Hepatic stellate cell (primary cell): ENCODE measurements at places on chromosomes 11 and 22.

DNA sequence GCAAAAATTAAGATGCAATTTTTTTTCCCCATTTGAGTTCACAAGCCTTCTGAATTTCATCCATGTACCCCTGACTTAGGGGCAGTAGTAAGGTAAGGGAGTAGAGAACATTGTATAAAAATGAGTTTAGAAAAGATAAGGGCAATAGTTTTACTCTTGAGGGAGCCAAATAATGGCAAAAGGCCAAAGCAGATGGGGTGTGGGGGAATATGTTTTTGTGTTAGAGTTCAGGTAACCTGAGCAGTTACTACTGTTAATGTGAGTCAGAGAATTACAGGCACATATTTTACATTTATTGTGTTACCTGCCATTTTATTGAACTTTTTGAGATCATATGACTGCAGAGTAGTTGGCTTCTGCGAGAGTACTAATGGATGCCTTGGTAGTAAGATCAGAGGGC is 3.1 kb downstream of the EED start:
- no peak for DNase-seq

- no peak for DNase-seq
Measured at GRCh38 chr11:64304032-64304315, 1.4 kb upstream of the ESRRA start.

- DNase-seq: no peak
Measured at GRCh38 chr22:47841156-47841555, 1078.7 kb downstream of the TBC1D22A start.

- DNase-seq: peak; percentile 17
Measured at GRCh38 chr11:33475993-33476392, 218.8 kb downstream of the HIPK3 start.

DNA sequence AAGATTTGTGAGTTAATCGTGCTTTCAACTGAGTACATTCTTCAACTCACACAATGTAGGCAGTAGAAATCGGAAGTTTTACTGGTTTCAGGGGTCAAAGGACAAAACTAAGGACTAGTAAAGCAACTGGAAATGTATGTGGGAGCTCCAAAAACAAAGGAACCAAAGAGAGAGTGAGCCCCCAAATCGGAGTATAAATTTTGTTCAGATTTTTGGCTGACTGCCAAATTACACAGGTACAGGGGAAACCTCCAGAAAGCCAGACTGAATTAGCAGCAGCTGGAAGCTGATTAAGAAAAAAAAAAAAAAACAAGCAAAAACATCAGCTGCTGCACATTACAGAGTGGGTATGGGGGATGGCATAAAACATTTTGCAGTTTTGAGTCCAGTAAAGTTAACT is 75.2 kb upstream of the GNAZ start:
- no peak for DNase-seq

DNA sequence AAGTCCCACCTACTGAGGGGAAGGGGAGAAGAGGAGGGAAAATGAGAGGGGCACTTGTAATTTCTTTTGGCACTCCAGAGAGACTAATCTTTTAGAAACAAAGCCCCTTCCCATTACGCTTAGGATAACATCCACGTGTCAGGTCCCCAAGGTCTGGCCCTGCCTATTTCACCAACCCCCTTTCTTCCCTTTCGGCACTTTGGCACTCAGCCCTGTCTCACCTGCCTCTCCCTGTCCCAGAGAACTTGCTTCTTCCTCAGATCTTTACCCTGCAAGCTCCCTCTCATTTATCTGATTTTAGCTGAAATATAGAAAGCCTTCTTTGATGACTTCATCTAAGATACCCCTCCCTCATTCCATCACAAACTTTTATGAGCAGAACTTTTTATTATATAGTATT is 55.5 kb downstream of the RASSF10 start:
- DNase-seq: no peak

GRCh38 chr11:130101661-130102060 is 32.0 kb downstream of the APLP2 start:
- no peak for DNase-seq

- DNase-seq: no peak
Measured at GRCh38 chr11:57463671-57464538, 3.6 kb downstream of the RTN4RL2 start.

DNA sequence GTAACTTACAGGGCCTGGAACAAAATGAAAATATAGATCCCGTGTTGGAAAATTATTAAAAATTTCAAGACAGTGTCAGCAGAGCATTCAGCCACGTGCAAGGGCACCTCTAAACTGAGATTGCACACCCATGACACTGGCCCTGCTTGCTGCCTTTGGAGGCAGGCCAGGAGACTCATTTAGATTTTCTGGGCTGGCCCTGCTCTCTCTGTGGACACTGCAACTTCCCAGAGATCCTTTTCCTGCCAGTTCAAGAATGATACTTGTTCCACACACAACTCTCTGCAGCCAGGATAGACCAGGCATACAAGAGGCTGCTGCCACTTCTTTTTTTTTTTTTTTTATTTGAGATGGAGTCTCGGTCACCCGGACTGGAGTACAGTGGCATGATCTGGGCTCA is 56.7 kb upstream of the PTPRJ start:
- no peak for DNase-seq

- no peak for DNase-seq
Measured at GRCh38 chr11:11501546-11502262, 120.1 kb downstream of the GALNT18 start.

- no peak for DNase-seq
Measured at GRCh38 chr11:26243426-26243825, 88.5 kb upstream of the ANO3 start.

GRCh38 chr11:58807343-58807742 is 37.2 kb downstream of the GLYATL2 start:
- no peak for DNase-seq

GRCh38 chr11:35388061-35388460 is 31.3 kb downstream of the SLC1A2 start:
- no peak for DNase-seq

- DNase-seq: no peak
Measured at GRCh38 chr11:3050386-3051195, 6.6 kb downstream of the CARS1 start.

DNA sequence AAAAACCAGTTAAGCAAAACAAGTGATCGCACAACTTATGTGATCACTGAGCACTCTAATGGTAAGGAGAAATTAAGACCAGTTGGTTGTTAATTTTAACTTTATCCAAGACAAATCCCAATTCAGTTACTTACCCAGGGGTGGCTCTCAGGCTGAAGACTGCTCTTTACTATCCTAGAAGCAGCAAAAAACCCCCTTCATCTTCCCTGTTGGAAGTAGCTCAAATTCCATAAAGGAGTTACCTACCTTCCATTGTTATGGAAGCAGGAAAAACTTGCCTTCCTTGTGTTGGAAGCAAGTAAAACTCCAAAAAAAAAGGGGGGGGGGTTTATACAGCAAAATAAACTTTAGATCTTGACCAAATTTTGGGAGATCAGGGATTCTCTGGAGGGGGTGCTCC is 5.2 kb upstream of the MRPL16 start:
- DNase-seq: no peak

- no peak for DNase-seq
Measured at GRCh38 chr11:115198321-115198741, 305.9 kb downstream of the CADM1 start.

GRCh38 chr11:18012122-18012905 is 533 bp downstream of the SERGEF start:
- peak; percentile 17 for DNase-seq

DNA sequence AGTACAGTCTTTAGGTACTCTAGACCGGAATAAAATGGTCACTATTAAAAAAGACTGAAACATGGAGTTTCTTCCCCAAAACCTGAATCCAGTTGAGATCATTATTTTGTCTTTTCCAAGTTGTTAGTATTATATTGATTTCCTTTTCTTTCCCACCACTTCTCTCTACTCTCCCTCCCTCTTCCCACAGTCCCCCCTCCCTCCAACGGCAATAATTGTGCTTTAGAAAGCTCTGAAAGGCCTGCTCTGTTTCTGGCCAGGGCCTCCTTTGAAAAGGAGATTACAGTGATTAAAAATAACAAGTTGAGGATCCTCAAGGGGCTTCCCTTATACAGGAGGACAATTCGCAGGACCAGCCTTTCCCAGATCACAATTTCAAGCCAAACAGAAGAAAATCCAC is 3.5 kb downstream of the SPON1 start:
- DNase-seq: no peak

DNA sequence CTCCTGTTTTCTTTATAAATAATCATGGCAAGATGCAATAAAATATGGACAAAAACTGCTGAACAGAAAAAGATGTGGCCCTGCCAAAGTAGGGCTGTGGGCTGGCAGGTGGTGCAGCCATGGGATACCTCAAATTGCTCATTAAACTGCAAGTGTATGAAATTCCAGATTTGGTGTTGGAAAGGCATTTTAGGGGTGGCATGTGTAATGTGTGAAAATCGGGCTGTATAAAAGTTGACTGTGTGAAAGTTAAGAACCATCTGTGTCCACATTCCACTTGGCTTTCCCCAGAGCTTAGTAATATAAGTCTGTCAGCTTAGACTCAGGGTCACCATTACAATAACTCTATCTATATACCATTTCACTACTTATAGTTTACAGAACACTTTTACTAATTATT is 34.8 kb upstream of the FZD4 start:
- DNase-seq: no peak

GRCh38 chr11:64070314-64070681 is 34.6 kb downstream of the FLRT1 start:
- no peak for DNase-seq

- DNase-seq: no peak
Measured at GRCh38 chr11:90908074-90908473, 685.2 kb upstream of the CHORDC1 start.

DNA sequence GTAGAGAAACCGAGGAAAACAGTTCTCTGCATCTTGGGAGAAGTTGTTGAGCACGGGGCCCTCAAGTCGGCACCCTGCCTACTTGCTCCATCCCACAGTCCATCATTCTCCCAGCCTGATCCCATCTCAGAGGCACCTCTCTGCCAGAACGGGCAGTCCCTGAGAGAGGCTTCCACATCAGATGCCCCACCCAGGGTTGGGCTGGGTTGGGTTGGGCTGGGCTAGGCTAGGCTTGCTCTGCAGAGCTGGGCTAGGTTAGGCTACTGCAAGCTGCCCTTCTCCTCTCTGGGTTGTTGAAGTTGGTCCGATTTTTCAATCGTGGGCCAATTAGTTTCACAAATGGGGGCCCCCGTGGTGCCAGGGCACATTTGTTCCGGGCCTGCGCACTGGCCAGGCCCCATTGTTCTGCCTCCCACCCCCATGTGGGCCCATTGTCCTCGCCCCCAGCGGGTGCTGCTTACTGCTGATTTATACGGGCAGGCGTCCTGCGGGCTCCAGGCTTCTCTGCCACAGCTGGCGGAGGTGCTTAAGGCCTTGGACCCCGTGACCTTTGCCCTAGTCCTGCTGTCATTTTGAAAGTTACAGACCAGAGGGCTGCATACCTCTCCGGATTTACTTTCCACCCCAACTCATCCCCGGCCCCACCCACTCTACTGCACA is 63.7 kb upstream of the NNMT start:
- no peak for DNase-seq

- no peak for DNase-seq
Measured at GRCh38 chr11:70569996-70570692, 171.8 kb downstream of the CTTN start.

DNA sequence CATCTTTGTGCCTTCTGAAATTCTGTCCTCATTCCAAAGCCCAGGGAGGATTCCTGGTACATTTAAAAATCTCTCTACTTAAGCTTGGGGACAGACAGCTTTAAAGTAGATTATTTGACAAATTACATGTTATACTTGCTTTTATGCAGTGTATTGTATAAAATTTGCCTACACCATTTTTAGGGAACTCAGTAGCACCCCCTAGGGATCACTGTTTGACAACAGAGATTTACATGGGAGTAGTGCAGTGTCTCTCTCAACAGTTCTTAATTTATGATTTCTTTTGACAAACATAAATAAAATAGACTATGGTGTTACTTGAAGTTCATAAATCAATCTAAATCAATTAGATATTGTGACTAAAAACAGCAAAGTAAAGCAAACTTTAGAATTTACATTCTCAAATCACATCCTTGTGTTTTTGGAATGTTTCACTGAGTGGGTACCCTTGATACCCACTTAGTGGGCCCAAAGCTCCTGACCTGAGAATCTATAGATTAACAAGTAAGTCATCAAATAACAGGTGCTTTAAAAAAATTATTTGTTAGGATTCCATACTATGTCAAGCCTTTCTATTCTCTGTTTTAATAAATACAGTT is 428.8 kb downstream of the DYNC2H1 start:
- DNase-seq: no peak

DNA sequence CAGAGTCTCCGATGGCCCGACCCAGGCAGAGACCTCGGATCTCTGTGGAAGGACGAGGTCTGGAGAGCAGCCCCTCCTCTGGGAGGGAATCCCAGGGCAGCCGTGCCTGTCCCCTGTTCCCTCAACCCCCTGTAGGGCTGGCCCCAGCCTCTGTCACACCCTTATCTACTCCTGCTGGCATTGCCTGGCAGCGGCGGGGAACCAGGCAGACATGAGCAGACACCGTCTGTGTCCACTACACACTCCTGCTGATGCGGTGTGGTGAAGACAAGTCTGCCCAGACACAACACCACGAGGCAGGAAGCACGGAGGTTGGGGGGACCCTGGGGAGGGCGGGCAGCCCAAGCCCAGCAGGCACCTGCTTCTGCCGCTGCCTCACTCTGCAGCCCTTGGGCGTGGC is 52.5 kb upstream of the A4GALT start:
- no peak for DNase-seq

DNA sequence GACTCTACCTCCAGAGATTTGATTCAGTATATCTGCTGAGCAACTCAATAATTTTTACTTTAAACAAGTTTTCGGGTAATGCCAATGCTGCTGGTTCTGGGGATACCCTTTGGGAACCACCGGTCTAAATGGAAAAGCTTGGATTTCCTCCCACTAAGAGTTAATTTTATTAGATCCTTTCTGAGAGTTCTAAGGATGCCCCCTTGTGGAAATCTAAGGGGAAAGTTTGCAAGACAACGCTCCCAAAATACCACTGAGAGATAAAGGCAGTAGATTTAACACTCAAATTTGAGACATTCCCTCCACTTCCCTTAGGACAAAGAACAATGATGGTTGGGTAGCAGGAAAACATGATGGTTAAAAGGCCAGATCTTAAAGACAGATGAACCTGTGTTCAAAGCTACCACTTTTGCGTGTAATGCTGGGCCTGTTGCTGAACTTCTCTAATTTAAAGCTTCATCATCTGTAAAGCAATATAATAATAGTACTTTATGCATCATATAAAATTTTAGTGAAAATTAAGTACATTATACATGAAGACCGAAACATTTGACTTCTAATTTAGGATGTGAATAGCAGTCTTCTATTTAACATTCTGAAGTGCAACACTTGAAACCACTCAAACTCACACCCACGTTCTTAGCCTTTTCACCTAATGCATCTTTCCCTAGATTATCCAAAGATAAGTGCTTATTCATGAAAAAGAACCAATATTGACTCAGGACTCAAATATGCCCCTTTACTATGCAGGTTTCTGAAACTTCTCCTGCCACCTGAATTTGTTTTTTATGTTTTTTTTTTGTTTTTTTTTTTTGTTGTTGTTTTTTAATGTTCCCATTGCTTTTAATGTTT is 110.1 kb upstream of the LUZP2 start:
- peak; percentile 3 for DNase-seq
